ENCODE measurements at places on chromosomes 16 and 17.

DNA sequence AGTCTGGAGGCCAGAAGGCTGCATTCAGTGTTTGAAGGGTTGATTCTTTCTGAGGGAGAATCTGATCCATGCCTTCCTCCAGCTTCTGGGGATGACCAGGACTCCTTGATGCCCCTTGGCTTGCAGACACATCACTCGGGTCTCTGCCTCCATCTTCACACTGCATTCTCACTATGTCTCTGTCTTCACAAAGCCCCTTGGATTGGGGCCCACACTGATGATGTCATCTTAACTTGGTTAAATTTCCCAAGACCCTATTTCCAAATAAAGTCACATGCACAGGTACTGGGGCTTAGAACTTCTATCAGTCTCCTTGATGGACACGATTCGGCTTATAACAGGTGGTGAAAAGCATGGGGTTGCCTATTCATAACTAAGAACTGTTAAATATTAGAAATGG lies 112.1 kb upstream of the MYOCD start:
- DNase-seq = no peak

DNA sequence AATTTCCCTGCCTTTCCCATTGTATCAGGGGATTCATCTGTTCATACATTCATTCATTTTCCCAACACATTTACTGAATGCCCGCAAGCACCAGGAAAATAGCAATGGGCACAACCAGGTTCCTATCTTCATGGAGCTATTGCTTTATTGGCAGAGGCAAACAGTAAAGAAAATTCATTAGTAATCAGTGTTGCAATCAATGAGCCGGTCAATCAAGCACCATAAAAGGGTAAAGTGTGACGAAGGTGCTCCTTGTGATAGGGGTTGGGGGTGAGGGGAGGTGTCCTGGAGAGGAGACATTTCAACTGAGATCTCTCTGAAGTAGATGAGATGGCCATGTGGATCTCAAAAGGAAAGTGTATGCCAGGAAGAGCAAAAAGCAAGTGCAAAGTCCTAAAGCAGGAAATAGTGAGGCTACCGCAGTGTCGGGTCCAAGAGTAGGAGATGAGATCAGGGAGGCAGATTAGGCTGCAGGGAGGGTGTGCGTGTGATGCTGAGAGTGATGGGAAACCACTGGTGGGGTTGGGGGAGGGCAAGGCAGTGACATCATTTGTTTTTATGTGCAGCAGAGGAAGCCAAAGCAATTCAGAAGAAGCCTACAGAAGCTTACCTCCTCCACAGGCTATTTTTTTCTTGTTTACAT lies 28.4 kb downstream of the CDH13 start:
- no peak for DNase-seq

GRCh38 chr16:68090533-68090932 lies 5.4 kb downstream of the NFATC3 start:
- no peak for DNase-seq

- no peak for DNase-seq
Measured at GRCh38 chr17:10309003-10309974, 63.5 kb downstream of the MYH13 start.

DNA sequence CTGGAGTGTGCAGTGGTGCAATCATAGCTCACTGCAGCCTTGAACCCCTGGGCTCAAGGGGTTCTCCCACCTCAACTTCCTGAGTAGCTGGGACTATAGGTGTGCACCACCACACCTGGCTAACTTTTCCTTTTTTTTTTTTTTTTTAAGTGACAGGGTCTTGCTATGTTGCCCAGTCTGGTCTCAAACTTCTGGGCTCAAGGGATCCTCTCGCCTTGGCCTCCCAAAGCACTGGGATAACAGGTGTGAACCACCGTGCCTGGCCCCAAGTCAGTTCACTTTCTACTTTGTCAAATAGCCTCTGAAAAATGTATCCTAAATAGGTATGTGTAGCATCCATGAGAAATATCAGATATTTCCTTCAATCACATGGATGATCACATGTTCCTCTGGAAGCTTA lies 9.9 kb upstream of the NFAT5 start:
- no peak for DNase-seq

DNA sequence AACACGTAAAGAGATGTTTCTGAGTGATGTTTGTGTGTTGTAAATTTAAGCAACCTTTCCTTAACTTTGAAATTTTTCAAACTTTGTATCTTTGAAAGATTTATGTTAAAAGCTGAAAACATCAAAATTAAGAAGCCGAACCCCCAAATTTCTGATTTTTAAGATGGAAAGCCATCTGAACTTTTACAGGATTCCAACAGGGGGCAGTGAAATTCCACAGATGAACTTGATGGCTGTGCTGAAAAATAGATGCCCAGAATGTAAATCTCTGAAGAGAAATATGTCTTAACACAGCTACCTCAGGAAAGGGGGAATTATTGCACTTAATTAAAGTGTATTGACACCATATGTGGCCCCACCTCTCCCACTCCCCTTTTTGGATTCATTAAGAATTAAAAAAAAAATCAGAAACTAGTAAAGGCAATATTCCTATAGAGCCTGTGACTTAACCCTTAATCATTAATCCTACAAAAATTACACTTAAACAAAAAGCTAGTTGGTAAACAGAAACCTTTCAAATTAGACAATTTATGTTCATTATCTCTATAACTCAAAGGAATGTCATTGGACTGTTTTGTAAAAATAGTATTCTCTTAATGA lies 597.9 kb downstream of the KCNJ2 start:
- no peak for DNase-seq

GRCh38 chr16:75648265-75649076 lies 898 bp downstream of the TERF2IP start:
- DNase-seq = no peak

GRCh38 chr16:68084504-68085258 lies 489 bp upstream of the NFATC3 start:
- DNase-seq = peak; percentile 94

DNA sequence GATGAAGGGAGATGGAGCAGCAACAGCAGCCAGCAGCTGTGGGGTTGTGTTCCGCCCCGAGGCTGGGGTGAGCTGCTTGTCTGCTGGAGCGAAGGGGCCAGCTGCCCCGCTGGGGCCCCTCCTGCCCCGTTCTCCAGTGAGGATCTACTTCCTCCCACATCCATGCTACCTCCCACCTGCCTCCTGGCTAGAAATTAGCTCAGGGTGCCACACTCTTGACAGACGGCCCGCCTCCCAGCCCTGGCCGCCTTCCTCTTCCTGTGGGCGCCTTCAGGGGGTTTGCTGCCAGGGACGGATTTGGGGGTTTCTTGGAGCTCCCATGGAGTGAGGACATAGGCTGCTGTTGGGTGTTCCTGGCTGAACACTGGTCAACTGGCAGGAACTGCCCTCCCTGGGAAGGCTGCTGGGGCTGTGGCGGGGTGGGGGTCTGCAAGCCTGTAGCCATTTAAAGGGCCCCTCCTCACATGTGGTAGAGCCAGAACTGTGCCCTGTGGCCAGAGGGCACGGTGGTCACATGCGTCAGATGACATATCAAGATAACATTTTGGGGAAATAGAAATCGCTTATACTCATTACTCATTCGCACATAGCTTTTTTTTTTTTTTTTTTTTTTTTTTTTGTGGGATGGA lies 13.1 kb downstream of the TBC1D24 start:
- no peak for DNase-seq

- DNase-seq = no peak
Measured at GRCh38 chr17:20925954-20926353, 116.9 kb downstream of the USP22 start.

GRCh38 chr16:84730406-84731106 lies 30.8 kb downstream of the USP10 start:
- no peak for DNase-seq

DNA sequence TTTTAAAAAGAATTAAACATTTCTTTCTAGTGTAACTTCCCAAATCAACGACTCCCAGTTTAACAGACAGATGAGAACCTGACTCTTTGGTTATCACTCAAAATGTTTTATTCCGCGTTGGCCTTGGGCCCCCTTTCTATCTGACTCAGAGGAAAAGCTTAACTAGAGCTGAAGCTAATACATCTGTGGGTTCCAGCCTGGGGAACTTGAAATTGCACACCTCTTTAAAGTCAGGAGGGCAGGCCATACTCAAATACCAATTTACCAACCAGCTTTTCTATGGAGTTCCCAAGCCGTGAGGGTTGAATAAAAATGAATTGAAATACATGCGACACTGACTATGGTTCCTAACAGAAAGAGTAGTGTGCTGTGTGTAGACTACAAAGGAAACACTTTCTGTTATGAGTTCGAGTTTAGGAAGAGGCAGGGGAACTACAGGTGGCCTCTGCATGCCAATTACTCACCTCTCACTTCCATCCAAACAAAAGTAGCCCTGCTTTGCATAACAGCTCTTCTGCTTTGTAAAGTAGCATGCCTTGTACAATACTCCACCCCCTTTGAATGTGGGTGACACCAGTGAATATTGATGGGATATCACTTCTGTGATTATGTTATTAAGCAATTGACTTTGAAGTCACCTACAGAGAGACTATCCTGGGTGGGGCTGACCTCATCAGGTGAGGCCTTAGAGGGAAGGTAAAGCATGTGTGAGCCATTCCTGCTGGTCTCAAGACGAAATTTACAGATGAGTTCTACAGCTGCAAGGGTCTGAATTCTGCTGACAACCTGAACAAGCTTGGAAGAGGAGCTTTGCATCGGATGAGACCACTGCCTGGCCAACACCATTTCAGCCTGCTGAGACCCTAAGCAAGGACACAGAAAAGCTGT lies 92.1 kb downstream of the WDR59 start:
- no peak for DNase-seq

DNA sequence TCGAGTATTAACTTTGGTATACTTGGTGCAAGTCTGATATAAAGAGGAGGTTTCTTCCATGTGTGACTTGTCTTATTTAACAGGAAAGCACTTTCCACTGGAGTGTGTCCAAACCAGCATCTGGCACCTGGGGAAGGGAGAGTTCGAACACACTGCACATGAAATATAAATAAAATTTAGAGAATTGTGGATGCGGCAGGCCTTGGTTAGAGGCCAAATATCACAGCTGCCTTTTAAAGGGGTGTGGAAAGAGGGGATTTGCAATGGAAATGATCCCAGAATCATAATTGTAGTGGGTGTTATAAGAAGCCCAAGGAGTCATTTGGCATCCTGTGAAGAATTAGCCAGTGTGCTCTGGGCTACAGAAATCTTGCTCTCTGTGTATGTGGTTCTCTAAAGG lies 4.3 kb upstream of the NXN start:
- DNase-seq = no peak

- DNase-seq = no peak
Measured at GRCh38 chr17:82598256-82599119, 49.8 kb downstream of the WDR45B start.

DNA sequence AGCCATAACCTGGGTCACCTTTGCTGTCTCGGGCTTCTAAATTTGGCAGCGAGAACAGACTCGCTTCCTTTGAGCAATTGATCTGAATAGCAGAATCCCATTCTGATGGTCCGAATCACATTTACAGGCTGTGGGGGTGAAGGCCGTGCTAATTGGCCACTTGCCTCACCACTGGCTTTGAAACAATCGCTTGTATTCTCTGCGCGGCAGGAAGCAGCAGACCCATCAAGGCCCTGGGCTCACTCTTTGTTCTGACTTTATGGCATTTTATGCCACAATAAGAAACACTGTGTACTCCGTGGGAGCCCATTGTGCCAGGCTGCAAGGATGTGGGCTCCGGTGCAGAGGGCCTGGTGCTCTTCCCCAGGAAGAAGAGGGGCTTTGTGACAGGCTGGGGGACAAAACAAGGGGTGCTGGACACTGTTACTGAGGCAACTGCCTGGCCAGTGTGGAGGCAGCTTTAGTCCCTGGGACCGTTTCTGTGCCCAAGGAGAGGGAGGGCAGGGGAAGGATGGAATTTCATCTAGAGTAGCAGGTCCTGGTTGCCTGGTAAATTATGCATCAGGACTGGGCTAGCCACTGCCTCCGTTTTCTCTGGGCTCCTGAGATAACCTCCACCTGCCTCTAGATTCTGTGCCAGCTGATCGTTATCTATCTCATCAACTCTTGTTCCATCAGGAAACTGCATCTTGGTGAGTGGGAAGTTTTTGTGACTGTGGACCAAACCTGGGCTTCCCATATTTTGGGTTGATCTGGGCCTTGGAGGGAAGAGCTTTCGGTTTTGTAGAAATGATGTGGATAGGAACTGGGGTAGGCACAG lies 78.5 kb downstream of the MRC2 start:
- DNase-seq = peak; percentile 77

- no peak for DNase-seq
Measured at GRCh38 chr16:53891409-53892139, 187.6 kb downstream of the FTO start.

GRCh38 chr17:2259769-2260536 lies 43.6 kb downstream of the SMG6 start:
- no peak for DNase-seq

DNA sequence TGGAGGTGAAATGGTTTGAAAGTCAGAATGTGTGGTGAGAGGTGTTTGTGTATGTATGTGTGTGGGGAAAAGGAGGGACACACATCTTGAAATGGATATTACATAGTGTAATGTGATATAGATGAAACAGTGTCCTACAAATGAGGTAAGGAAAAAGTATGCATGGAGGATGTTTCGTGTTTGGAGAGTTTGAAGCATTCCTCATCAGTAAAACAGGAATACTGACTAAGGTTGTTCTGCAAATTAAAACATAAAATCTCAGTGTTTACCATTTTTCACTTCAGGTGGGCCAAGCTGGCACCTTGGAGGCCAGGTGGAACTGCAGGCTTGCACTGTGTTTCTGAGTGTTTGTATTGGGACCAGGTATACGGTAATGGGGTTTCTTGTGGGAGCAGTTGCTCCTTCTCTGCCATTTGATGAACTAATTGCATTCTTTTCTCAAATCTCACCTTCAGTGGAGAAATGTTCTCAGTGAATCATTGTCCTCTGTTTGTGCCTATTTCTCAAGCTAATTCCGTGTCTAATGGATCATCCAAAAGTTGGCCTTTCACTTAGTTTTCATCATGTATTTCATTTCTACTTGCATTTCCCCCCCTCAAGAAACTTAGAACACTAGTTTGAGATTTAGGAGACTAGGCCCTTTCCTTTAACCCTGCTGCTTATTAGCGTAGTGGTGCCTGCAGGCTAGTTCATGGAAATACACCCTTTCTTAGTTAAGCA lies 8.2 kb upstream of the TBKBP1 start:
- no peak for DNase-seq

- DNase-seq = no peak
Measured at GRCh38 chr17:59368218-59368857, 36.9 kb downstream of the YPEL2 start.

- DNase-seq = no peak
Measured at GRCh38 chr16:87086575-87086974, 230.6 kb downstream of the C16orf95 start.

GRCh38 chr16:54402873-54403272 lies 116.3 kb upstream of the IRX3 start:
- no peak for DNase-seq

- DNase-seq = no peak
Measured at GRCh38 chr17:2710071-2710802, 1.3 kb downstream of the CLUH start.

DNA sequence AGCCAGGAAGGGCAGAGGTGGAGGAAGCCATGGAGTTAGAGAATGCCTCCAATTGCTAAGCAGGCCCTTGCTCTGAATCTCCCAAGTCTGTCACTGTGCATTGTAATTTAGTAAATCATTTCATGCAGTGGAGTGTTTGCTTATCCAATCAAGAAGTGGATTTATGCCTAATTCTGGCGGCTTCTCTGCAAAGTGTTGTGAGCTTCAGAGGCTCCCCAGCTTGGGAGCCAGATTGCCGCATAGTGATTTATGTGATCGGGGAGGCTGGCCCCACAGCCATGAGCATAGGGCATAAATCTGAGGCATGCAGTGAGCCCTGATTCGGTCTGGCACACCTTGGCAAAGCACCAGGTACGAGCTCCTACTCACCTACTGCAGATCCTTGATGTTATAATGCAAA lies 520.8 kb downstream of the HS3ST4 start:
- no peak for DNase-seq
